Substantia nigra (tissue), 51 donors: ENCODE measurements at places on chromosomes 1 and 21.

DNA sequence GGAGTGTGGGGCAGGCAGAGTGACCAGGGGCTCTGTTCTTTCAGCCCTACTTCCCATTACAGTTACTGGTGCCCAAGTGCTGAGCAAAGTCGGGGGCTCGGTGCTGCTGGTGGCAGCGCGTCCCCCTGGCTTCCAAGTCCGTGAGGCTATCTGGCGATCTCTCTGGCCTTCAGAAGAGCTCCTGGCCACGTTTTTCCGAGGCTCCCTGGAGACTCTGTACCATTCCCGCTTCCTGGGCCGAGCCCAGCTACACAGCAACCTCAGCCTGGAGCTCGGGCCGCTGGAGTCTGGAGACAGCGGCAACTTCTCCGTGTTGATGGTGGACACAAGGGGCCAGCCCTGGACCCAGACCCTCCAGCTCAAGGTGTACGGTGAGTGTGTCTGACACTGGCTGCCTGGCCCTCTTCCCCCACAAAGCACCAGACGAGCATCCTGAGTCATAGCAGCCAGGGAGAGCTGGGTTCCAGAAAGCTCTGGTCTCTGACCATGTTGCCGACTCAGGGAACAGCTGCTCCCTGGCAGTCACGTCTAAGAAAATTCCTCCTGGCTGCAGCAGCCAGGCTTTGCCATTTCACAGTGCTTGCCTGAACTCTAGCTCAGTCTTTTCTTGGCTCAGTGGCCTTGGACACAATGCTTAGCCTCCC is 3.3 kb downstream of the SLAMF8 start:
- no peak for DNase-seq

GRCh38 chr1:243642936-243643335 is 207.1 kb downstream of the AKT3 start:
- no peak for DNase-seq

GRCh38 chr1:171727778-171728177 is 14.1 kb downstream of the VAMP4 start:
- DNase-seq: no peak

DNA sequence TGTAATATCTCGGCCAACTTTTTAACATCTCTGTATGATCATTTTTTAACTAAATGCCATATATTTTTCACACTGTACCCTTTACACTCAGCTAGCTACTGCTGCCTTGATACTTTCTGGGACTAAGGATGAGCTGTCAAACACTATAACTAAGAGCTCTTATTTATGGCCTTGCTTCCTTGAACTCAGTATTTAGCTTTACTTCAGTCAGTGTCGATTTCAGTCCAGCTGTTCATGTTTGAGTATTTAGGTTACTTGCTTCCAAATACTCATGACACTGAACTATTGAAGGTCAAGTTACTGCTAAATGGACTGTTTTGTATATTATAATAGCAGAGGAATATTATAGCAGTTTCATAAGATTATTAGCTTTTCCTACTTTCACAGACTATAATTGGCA is 25.9 kb upstream of the USP25 start:
- no peak for DNase-seq

- DNase-seq: peak; percentile 46
Measured at GRCh38 chr1:58768971-58769808, 14.7 kb downstream of the JUN start.

DNA sequence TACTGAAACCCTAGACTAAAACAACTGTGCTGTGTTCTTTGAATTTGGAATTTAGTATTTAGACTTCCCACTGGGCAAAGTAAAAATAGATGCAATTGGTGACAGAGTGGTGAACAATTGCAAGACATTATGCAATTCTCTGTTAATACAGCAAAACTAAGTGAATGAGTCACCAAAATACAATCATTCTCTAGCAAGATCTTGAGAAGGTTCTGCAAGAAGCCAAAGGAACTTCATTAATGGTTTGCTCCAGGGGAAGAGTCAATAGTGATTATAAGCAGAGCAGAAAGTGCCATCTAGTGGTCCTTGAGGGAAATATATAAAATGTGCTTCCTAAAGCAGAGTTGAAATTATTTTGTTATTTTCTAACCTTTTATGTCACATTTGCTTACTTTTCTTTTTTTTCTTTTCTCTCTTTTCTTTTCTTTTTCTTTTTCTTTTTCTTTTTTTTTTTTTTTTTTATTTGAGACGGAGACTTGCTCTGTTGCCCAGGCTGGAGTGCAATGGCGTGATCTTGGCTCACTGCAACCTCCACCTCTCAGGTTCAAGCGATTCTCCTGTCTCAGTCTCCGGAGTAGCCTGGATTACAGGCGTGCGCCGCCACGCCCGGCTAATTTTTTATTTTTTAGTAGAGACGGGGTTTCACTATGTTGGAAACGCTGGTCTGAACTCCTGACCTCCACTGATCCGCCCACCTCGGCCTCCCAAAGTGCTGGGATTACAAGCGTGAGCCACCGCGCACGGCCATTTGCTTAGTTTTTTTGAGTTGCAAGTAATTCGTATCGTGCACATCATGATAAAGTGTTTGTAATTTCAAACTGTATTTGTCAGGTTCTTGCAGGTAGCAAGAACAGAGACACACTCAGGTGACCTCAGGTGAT is 99.2 kb downstream of the CTH start:
- DNase-seq: no peak

DNA sequence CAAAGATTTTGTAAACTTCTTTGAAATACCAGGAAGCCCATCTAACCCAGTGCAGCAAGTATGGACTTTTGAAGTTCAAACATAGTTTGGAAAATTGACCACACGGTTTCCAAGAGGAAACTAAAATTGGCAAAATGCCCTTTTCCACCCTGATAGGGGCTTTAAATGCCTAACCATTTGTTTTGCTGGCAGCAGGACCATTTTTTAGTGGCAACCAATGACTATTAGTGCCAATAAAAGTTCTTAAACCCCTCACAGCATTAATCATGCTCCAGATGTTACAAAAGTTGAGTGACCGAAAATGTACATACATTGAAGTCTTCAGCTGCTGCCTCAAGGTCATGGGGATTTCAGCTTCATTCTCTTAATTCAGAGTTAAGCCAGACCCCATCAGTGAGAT is 46.4 kb upstream of the ENAH start:
- DNase-seq: no peak

DNA sequence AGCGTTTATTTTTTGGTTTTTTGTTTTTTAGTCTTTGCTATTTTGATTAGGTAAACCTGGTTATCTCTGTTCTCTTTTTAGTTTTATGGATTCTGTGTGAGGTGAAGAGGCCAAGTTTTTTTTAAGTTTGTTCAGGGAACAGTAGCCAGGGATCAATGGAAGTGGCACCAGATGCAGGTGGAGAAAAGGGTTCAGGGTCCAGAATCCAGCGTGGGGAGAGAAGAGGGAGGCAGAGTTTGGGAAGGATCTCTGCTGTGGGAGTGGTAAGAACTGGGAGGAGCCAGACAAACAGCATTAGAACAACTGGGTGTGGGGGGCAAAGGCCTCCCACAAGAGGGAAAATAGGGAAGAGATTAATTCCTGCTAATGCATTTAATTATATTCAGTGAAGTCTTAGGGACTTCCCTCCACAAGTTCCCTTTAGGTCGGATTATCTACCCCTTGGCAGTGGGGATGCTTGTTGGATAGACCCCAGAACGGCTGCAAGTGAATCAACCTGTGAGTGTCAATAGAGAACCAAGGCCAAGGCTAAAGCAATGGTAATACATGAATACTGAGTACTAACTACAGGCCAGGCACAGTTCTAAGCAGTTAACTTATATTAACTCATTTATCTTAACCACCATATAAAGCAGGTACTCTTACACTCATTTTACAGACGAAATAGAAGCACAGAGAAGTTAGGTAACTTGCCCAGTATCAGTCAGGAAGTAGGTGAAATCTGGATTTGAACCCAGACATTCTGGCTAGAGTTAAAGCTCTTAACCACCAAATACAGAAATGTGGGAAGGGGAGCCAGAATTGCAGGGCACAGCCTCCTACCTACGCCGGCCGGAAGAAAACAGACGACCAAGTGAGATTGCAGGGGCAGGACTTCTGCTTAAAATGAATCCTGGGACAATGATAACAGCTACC is 498 bp downstream of the GNAT2 start:
- DNase-seq: no peak

DNA sequence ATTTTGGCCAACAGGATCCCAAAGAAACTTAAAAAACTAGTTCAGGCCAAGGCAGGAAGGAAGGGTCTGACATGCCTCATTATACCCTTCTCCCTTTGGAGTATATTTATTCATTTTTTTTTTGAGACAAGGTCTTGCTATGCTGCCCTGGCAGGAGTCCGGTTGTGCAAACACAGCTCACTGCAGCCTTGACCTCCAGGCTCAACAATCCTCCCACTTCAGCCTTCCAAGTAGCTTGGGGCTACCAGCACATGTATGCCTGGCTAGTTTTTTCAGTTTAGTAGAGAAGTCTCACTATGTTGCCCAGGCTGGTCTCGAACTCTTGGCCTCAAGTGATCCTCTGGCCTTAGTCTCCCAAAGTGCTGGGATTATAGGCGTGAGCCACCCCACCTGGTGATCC is 5.2 kb downstream of the YARS1 start:
- no peak for DNase-seq

DNA sequence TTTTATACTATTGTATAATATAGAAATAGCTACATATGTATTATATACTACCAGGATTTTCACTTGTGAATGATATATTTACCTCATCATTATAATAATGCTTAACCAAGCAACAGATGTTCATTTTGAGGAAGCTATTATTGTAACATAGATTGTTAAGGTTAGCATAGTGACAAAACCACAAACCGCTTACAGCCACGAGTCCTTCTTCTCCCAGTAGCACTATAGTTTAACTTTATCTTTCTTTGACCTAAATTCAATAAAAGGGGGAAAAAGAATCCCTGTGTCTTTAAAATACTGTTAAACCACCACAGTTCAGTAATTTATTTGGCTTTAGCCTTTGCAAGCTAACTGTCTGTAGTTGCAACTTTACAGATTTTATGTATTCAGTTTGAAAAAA is 1039.4 kb upstream of the B3GALT2 start:
- no peak for DNase-seq
